GM18507 (cell line): ENCODE measurements at places on chromosomes 2 and 18.

- no peak for DNase-seq
Measured at GRCh38 chr18:5419601-5420000, 124.1 kb upstream of the ZBTB14 start.

GRCh38 chr18:4270016-4270415, 185.1 kb downstream of the DLGAP1 start:
- DNase-seq = no peak

DNA sequence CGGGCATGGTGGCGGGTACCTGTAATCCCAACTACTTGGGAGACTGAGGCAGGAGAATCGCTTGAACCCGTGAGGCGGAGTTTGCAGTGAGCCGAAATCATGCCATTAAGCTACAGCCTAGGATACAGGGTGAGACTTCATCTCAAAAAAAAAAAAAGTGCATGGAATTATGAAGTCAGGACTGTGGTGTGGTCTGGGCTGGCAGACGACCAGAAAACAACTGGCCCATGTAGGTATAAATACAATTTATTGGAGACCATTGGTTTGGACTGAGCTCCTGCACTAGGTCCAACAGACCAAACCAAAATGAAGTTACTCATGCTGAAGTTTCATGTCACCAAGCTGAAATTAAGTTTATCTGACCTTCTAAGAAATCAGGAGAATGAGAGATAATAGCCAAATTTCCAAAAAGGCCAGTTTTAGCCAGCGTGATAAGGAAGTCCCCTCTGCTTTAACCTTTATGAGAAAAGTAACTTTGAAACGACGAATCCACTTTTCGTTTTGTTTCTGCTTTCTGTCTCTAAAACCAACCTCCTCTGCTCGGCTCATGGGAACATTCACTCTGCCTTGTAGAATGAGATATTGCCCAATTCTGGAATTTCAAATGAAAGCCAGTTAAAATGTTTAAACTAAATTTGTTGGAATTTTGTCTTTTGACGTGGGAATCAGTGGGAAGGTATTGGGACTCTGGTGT, 17.7 kb upstream of the RAB10 start:
- no peak for DNase-seq

GRCh38 chr2:210577263-210578071, 21.1 kb downstream of the CPS1 start:
- DNase-seq = peak; percentile 4

- no peak for DNase-seq
Measured at GRCh38 chr2:200716386-200716785, 95.3 kb upstream of the BZW1 start.

- peak; percentile 47 for DNase-seq
Measured at GRCh38 chr2:6826081-6826913, 39.4 kb downstream of the CMPK2 start.

- DNase-seq = no peak
Measured at GRCh38 chr2:238486123-238486848, 59.6 kb downstream of the ASB1 start.

DNA sequence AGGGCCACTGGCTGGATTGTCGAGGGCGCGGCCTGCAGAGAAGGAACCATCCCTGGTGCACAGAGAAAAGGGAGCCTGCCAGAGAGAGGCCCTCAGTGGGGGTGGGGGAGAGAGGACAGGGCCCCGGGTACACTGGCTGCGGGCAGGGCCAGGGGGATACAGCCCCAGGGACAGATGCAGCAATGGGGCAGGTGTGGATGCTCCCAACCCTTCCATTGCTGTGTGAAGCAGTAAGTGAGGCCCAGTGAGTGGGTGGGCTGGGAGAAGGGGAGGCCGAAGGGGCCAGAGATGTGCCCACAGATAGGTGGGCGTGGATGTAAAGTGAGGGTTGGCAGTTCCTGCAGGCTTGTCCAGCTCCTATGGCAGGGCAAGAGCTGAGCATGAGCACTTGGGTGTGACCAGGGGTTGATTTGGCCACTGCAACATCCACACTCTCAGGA, 7.4 kb downstream of the AGXT start:
- no peak for DNase-seq

DNA sequence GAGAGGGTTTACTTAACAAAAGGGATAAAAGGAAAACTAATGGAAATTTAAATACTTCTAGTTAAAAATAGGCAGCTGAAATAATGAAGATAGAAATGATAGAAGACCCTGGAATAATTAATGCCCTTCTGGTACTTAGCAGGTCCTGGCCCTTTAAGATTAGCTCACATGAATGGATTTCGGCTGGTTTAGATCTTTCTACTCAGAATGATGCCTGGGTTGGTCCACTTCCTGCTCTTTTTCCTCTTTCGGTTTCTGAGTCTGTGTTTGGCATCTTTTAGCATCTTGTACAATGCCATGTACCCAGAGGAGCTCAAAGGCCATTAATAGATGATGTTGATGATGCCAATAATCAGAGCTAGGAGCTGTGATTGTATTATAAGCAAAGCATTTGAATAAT, 290.5 kb downstream of the CLIP4 start:
- no peak for DNase-seq

DNA sequence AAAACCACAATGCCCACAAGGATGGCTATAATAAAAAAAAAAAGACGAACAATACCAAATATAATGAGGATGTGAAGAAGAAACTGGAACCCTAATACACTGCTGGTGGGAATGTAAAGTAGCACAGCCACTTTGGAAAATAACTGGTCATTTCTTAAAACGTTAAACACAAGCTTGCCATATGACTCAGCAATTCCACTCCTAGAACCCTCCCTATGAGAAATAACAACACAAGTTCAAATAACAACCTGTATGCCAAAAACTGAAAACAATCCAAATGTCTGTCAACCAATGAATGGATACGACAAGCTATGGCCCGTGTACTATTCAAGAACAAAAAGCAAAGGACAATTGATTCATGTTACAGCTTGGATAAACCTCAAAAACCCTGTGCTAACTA, 7.0 kb upstream of the ALPK2 start:
- DNase-seq = no peak

DNA sequence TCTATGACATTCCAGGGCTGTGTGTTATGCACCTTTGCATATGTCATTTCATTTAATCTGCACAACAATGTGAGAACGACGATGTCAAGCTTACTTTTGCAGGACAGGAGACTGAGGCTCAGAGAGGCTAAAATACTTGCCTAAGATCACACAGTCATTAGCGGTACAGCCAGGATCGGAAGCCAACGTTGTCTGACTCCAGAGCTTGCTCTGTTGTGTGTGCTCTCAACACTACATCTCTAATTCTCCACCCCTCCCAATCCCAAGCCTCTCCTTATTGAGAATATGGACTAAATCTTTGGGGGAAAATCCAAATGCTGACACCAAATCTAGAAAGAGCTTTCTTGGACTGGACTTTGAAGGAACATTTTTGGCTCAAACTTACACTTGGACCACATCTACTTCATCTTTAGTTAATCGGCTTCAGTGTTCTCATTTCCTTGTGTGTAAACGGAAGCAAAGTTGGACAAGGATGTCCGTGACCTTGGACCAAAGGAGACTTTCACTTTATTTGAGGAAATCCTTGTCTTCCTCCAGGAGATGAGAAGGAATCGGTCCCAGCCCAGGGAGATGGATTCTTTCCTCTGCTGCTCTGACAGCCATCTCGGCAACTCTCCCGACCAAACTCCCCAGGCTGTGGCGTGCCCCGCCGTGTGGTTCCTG, 242.4 kb downstream of the LPIN1 start:
- DNase-seq = no peak

- no peak for DNase-seq
Measured at GRCh38 chr18:51168026-51168742, 29.3 kb downstream of the MEX3C start.

GRCh38 chr2:29212009-29212408, 96.8 kb downstream of the CLIP4 start:
- no peak for DNase-seq

- no peak for DNase-seq
Measured at GRCh38 chr2:229300790-229301189, 29.7 kb upstream of the PID1 start.
